Osteocyte (in vitro differentiated cells): ENCODE measurements at places on chromosomes 11 and 22. TPM values are rescaled to one million over a fixed set of nuclear protein-coding genes. Genes with fewer than 3 reads are reported as not detected.

GRCh38 chr11:45713573-45713972 lies 48.2 kb upstream of the CHST1 start:
- DNase-seq = no peak

- DNase-seq = no peak
Measured at GRCh38 chr11:132022733-132023478, 652.5 kb downstream of the NTM start.

DNA sequence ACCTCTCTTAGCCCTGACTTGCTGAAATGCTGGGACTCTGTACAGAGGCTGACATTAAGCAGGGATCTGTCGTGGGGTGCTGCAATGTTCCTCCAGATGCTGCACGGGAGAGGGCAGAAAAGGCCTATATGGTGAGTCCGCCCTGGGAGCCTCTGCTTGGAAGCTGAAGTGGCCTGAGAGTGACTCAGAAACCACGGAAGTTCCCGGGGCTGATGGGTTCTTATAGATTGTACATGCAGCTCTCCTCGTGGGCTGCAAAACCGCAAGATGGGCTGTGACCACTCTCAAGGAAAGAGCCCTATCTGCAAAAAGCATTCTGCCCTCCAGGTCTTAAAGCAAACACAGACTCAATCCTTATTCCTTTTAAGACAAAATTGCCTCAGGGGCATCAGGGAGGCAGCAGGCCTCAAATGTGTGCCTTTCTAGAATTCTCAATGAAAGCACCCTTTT lies 5.8 kb upstream of the SLC43A3 start:
- no peak for DNase-seq

DNA sequence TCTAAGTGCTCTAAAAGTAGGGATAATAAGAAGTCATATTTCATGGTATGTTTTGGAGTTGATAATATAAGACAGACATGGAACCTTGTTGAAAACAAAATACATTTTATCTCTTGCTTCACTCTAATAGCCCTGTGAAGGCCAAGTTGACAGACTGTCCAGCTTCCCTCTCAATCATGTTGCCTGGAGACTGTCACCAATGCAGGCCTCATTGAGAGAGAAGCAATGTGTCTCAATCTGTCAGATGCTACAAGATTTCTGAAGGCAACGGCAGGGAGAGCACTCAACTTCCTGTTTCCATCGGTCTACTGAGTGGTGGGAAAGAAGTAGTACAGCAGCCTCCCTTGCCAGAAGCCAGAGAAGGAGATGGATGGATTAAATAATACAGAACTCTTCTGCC lies 23.6 kb upstream of the FJX1 start:
- DNase-seq = no peak

DNA sequence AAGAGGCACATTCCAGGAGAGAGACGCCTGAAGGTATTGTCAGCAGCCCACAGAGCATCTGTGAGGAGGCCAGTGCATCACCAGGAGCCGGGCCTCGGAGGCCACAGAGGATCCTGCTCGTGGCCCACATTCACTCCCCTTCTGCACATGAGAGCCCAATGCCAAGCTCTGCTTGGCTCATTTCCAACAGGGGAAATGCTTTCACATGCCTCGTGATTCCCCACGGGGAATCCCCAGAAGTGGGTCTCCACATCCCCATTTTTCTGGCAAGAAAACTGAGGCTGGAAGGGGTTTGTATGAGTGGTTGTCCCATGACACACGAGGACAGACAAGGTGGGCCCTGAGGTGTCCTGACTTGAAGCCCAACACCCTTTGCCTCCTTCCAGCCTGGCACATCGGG lies 34.4 kb downstream of the TP53I11 start:
- DNase-seq = no peak

DNA sequence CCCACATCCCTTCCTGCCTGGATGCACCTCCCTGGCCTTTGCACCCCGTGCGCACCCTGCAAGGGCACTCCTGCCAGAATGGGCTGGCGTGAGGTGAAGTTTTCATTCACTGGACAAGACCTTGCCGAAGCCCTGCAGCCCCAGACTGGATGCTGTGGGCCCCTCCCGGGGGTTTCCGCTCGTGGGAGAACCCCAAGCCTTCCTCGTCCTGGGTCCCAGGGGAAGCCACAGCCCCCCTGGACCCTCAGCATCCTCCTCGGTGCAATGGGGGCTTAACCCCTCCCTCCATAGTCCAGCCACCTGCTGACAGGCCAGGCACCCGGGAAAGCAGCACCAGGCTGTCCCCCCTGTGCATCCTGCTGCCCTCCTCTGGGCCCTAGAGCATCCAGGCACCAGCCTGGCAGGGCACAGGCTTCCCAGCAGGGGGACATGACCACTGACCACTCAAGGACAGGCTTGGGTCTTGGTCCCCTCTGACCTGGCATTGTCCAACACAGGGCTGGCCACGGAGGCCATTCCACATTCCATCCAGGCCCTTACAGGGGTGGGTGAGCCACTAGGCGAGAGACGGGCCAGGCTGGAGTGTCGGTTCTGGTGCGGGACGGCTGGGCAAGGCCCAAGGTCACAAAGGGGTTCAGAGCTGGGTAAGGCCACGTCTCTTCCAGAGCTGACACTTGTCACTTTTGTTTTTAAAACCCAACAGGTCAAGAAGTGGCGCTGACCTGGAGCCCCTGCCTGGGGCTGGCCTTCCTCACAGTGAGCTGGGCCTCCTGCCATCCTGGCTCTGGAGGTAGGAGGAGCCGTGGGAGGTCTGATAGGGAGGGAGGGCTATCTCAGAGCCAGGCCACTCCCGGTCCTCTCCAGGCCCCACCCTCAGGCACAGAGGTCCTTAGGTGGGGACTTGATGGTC lies 41.5 kb upstream of the PPARA start:
- no peak for DNase-seq

- DNase-seq = no peak
Measured at GRCh38 chr11:110435780-110436717, 6.3 kb downstream of the FDX1 start.

DNA sequence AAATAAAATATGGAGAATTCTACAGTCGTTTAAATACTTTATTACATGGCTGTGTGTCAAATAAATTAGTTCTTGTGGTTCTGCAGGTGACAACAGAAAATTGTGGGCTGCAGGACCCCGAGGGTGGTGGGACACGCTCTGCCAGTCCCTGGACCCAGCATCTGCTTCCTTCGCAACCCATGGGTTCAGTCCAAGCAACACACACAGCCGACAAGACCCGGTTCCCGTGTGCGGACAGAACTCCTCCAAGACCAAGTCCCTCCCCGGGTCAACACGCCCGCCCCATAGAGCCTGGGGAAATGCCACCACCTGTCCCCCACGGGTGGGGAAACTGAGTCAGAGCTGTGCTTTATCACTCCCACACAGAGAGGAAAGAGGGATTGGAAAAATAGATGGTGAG lies 238.9 kb downstream of the BRD1 start:
- DNase-seq = no peak

GRCh38 chr22:49753961-49754695 lies 73.5 kb downstream of the BRD1 start:
- peak; percentile 80 for DNase-seq

DNA sequence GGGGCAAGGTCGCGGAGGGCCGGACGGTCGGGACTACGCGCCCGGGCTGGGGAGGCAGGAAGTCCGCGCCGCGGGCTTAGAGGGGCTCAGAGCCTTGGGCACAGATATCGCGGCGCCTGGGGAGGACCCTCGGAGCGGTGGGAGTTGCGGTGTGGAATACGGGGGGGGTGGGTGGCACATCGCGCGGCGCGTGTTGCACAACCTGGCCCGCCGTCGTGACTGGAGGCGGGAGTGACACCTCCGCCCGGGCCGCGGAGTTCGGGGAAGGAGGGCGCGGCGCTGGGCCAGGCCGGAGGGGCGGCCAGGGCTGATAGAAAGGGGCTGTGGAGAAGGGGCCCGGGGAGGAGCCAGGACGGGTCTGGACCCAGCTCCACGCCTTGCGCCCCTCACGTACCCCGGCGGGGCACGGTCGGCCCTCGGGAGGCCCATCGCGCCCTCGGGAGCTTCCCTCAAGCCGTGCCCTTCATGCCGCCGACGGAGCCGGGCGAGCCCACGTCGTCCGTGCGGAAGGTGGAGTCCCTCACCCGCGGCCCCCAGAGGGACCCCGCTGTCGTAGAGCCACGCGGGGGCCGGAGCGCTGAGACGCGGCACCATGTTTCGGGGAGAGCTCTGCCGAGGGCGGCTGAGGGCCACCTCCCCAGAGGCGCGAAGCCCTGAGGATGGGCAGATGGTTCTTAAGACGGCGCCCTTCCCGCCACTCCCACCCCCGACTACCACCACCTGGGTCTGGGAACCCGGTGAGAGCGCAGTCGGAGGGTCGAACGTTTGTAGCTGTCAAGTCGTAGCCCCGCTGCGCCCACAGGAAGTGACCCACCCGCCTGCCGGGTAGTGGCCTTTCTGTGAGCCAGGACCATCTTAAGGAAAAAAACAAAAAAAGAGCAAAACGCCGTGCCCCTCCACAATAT lies 729 bp downstream of the IL17RA start:
- DNase-seq = no peak

DNA sequence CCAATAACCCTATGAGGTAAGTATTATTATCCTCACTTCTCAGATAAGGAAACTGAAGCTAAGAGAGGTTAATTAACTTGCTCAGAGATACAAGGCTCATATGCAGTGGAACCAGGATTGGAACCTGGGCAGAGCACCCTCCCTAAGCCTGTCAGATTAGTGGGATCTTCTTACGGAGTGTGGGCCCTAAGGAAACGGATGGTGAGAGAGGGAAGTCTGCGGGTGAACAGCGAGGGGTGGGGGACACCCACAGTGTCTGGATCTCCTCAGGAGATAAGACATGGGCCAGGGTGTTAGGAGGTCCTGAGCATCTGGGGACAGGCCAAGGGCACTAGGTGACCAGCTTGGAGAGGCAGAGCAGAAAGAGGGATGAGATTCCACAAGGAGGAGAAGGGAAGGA lies 376.0 kb downstream of the CADM1 start:
- no peak for DNase-seq

DNA sequence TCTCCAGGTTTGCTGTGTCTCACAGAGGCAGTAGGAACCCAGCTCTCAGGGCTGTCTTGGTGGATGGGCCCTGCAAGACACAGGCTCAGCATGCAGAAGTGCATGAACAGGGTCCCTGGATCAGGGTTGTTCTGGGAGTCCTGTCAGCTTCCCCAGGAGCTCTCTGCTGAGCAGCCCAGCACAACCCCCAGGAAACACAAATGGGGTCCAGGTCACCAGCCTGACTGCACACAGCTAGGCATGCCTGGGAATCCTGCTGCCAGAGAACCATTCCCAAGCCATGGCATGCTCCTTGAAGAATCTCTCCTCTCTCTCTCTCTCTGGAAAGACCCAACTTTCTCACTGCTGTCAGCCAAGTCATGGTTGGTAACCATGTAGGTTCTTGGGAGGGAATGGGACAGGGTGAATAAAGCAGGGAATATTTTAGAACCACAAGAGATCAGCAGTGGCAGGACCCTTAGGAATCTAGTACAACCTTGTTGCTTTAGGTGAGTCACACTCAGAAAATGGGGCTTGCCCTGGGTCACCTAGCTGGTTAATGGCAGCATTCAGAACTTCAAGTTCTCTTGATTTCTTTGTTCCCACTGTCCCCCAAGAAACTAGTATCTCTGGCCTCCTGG lies 21.4 kb downstream of the TUB start:
- no peak for DNase-seq

- DNase-seq = no peak
Measured at GRCh38 chr11:8930456-8931175, 2.1 kb downstream of the C11orf16 start.

GRCh38 chr11:3959015-3959902 lies 103.8 kb downstream of the STIM1 start:
- no peak for DNase-seq

GRCh38 chr11:133966172-133966651 lies 9.4 kb upstream of the IGSF9B start:
- no peak for DNase-seq

- DNase-seq = no peak
Measured at GRCh38 chr11:7600205-7600775, 73.0 kb downstream of the CYB5R2 start.

- DNase-seq = no peak
Measured at GRCh38 chr22:36191106-36191836, 10.3 kb downstream of the APOL4 start.

GRCh38 chr11:128889657-128890213 lies 1.4 kb upstream of the KCNJ5 start:
- no peak for DNase-seq

- no peak for DNase-seq
Measured at GRCh38 chr11:118142809-118143208, 9.8 kb downstream of the SCN4B start.

DNA sequence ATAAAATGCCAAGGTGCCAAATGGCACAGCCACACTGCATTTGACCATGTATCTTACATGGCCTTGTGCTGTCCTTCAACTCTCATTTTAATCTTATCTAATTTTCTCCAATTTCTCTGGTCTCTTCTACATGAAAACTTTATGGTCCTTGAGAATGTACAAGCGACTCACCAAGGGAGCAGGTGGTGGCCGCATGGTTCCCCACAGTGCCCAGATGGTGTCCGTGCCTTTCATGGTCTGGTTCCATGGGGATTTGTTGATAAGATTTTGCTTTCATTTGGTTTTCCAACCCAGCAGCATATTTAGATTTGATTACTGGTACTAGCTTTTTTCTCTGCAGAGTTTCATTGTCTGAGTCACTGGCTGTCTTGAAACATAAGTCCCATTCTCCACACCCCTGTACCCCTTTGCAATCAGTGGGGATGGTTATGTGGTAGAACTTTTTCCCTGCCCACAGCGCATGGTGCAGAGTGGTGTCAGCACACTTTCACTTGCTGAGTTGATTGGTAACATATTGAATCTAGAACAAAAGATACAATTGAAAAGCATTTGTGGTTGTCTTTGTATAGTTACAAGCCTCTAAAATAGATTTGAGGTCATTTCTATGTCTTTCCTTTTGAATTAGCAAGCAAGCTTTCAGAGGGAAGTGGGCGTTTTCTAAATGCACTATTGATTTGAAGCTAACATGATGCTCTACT lies 24.1 kb downstream of the ZNRF3 start:
- DNase-seq = no peak

- no peak for DNase-seq
Measured at GRCh38 chr11:119797736-119798135, 68.7 kb upstream of the NECTIN1 start.

DNA sequence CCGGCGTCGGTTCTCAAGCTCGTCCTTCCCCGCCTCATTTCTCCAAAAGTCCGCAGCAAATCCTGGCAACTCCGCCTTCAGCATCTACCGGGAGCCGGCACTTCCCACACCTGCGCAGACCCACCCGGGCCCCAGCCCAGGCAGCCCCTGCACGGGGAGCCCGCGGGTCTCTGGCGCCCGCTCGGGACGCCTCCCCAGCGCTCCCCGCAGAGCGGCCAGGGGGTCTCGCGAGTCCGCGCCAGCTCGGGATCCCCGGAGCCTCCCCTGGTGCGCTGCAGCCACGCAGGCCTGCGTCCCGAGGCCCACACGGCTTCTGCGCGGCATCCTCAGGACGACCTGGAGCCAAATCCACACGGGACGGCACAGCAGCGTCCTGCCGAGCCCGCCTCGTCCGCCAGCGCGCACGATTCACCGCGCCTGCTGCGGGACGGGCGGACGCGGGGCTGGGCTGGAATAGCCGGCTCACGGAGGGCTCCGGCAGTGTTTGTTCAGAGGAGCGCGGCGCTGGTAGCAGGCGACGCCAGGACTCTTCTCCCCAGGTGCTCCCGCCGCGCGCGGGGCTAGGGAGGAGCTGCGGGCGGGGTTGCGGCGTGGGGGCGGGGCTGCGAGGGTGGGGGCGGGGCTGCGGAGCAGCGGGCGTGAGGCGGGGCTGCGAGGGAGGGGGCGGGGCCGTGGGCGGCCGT lies 816 bp upstream of the PHRF1 start:
- no peak for DNase-seq

The TSSK2 gene
- total RNA-seq = not detected in 2 replicates

The MMP8 gene
- not detected in 2 replicates for total RNA-seq

The SLC5A12 gene
- 0.76 and 1.2 TPM in 2 replicates for total RNA-seq

The GGA1 gene
- total RNA-seq = 50.0 and 56.1 TPM in 2 replicates

The KCNA4 gene
- total RNA-seq = not detected in 2 replicates

The MMP12 gene
- not detected in 2 replicates for total RNA-seq

The ABTB2 gene
- 0.73 and 0.89 TPM in 2 replicates for total RNA-seq

The CCDC116 gene
- 0.59 and 0.78 TPM in 2 replicates for total RNA-seq

The OR8I2 gene
- total RNA-seq = not detected in 2 replicates
